ENCODE measurements at places on chromosomes 3 and 15.

DNA sequence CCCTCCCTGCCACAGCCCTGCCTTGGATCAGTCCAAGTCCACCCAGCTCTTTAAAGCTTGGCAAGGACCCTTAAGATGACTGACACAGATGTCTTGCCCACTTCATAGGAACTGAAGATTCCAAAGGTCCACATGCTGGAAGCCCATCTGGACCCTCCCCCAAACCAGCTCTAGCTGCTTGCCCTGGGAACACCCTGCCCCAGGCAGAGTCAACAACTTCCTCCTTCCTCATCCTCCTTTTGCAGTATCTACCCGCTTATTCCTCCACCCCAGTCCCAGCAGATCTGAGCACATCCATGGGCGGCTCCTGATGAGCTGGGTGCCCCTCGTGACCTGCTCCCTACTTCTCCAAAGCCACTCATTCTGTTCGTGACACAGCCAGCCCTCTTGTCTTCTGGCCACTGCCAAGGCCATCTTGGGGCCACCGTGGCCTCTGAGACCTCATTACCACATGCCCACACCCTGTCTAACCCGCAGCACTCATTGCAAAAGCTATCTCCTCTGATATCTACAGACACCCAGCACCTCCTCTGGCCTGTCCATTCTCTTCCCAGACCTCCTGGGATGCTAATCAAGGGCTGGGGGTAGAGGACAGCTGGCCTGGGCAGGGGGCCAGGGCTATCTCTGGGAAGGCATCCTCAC lies 2.0 kb upstream of the PFKFB4 start:
- DNase-seq = no peak

GRCh38 chr3:21393683-21394311 lies 357.2 kb downstream of the ZNF385D start:
- DNase-seq = no peak

GRCh38 chr3:172065527-172065926 lies 26.1 kb downstream of the FNDC3B start:
- peak; percentile 29 for DNase-seq

DNA sequence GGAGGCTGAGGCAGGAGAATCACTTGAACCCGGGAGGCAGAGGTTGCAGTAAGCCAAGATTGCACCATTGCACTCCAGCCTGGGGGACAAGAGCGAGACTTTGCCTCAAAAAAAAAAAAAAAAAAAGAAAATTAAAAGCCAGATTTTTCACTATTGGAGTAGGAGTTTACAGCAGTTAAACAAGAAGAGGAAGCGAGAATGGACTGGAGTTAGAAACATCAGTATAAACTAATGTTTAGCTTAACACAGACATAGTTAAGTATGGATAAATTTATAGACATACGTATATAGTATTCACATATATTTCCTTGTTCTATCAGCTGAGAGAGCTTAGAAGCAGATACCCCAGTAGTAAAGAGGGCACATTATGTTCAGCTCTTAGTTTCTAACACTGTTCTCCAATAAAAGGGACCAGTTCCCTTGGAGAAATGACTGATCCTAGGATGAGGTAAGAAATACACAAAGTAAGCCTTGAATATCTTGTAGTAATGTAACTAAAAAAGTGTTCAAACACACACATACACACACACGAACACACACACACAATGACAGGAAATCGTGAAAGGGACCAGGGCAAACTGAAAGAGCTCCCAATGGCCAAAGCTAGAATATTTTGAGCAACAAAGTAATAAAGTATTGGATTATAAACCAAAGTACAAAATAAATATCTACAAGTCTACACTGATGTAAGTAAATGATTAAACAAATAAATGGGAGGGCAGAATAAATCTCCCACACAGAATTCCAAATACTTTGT lies 25.1 kb downstream of the PIK3CB start:
- DNase-seq = no peak

GRCh38 chr3:149703466-149703865 lies 45.6 kb upstream of the WWTR1 start:
- no peak for DNase-seq

DNA sequence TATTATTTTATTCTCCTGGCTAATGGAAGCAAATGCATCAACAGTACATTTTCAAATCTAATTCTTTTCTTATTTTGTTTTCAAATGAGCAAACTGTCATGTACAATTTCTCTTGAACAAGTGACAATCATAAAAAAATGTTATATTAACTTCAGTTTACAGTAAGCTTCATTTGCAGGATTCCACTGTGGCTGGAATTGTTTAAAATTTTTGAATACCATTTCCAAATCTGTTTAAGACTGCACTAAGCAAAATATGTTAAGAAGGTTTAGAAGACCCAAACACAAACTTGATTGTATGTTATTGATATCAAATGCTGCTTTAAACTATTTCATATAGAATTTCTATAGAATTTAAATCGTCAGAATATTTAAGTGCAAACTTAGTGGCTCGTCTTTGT lies 92.8 kb downstream of the ZNF280D start:
- DNase-seq = no peak

- DNase-seq = no peak
These were observed 229.9 kb upstream of the LRTM1 start for GRCh38 chr3:55157731-55158130.

DNA sequence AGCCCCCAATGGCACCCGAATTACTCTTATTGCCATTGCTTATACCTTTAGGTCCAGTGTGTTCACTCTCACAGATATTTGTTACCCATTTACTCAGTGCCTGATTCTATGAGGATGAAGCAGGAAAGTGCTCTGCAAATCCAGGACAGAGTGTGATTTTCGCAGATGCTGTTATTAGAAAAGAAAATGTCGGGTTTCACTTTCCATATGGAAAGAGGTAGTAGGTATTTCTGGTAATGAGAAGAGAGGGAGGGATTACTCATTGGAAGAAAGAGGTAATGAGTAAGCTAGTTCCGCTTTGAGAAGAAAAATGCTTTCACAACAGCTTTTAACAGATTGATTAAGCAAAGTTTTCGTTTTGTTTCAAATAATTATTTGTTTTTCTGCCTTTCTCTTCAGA lies 336.3 kb upstream of the CFAP20DC start:
- DNase-seq = no peak

- no peak for DNase-seq
These were observed 54.5 kb upstream of the C3orf80 start for GRCh38 chr3:160170409-160171370.

DNA sequence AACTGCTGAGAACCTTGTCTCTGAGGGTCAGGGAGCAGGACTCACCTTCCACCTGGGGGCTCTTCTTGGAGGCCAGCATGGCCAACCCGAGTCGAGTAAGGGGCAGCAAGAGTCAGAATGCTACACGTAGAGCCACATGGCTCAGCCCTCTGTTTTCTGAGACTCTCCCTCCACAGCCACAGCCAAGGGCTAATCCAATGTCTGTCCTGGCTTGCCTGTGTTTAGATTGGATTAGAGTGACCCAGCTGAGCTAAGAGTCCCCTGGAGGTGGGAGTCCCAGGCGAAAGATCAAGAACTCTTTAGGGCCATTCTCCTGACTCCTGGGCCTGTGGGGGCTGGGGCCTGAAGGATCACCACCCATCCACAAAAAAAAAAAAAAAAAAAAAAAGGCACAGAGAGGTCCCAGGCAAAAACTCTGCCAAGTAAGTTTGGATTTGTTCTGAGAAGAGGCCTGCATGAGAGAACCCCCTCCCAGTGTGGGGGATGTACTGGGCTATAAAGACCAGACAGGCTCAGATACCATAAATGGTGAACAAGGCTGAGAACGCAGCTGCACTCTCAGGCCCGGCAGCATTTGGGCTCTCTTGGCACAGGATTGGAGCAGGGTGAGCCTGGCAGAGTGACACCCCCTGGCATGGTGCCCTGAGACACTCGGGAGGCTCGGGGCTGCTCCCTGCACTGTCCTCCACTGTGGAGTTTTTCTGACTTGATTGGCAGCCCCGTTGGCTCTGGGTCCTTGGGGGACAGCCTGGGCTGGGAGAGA lies 88.0 kb upstream of the OSBPL11 start:
- DNase-seq = peak; percentile 2

DNA sequence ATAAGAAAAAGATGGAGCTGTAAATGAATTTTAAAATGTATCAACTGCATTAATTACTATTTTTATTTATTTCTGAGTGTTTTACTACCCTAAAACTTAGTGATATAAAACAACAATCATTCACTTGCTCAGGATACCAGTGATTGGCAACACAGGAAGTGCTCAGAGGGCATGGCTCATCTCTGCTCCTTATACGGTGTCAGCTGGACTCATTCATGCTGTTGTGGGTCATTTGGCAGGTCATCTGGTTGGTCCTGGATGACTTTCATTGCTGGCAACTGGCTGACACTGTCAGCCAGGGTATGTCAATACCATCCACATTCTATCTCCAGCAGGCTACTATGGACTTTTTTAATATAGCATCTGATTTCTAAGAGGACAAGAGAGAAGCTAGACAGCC lies 689.6 kb upstream of the NECTIN3 start:
- no peak for DNase-seq

- DNase-seq = no peak
These were observed 279.0 kb downstream of the LPP start for GRCh38 chr3:188432802-188433520.

DNA sequence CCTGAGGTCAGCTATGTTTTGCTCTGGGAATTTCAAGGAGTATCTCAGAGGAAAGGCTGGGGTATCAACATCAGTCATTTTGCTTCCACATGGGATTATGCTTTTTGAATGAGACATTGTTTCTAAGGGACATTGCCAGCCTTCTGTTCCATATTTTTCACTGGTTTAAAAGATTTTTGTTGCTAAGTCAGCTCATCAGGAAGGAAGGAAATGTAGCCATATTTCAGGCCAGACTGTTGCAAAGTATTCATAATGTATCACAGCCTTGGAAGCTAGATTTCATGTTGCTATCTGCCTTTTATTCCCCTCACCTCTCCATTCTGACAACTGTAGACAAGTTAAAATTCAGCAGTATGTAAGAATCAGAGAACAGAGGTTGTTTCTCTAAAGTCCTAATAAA lies 61.0 kb upstream of the CHRM5 start:
- no peak for DNase-seq

DNA sequence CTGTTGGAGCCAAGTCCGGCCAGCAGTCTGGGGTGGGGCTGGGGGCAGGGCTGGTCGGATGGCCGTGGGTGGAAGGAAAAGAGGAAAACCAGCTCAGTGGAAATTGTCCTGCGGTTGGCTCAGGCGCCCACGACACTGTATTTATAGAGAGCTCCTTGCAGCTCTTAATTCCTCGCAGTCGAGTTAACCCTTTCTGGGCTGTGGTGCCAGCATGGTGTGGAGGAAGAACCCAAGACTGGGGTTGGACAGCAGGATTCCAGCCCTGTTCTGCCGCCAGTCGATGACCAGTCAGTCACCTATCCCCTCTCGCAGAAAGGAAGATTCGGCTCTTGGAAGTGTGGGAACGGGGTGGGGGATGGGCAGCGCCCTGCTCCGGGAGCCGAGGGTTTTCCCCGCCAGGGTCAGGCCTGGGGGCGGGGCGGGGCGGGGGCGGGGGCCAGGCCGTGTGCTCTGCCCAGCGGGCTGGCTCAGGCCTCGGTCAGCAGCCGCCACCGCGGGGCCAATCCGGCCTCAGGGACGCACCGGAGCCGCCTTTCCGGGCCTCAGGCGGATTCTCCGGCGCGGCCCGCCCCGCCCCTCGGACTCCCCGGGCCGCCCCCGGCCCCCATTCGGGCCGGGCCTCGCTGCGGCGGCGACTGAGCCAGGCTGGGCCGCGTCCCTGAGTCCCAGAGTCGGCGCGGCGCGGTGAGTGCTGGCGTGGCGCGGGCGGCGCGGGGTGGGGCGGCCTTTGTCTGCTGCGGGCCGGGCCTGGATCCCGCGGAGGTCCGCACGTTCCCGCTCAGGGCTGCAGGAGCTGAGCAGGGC lies at the start of gene CD276:
TSS of gene CD276 (plus strand) at position 607 of the 804 bp plus-strand sequence. CDS start 15,257 bp downstream, outside the sequence.
- peak; percentile 70 for DNase-seq

DNA sequence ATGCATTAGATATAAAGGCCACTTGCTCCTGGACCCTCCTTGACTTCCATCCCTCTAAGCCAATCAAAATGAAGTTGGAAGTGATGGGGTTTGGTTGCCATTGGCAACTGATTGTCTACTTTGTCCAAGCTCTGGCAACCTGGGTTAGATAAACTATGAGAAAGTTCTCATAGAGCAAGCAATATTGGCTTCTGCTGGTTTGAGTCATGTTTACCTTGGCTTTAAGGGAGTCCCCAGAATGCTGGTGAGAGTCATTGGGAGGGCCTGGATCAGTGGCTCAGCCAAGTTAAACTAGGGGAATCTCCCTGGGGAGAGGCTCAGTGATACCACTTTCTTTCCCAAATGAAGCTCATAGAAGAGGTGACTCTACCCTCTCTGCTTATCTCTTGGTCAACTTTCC lies 176.3 kb upstream of the ROPN1 start:
- DNase-seq = no peak

GRCh38 chr3:123642182-123642956 lies 57.5 kb upstream of the HACD2 start:
- DNase-seq = peak; percentile 73

- DNase-seq = peak; percentile 19
These were observed 40.8 kb downstream of the CHST14 start for GRCh38 chr15:40511472-40512133.

GRCh38 chr3:24101676-24102168 lies 156.6 kb downstream of the NR1D2 start:
- no peak for DNase-seq

DNA sequence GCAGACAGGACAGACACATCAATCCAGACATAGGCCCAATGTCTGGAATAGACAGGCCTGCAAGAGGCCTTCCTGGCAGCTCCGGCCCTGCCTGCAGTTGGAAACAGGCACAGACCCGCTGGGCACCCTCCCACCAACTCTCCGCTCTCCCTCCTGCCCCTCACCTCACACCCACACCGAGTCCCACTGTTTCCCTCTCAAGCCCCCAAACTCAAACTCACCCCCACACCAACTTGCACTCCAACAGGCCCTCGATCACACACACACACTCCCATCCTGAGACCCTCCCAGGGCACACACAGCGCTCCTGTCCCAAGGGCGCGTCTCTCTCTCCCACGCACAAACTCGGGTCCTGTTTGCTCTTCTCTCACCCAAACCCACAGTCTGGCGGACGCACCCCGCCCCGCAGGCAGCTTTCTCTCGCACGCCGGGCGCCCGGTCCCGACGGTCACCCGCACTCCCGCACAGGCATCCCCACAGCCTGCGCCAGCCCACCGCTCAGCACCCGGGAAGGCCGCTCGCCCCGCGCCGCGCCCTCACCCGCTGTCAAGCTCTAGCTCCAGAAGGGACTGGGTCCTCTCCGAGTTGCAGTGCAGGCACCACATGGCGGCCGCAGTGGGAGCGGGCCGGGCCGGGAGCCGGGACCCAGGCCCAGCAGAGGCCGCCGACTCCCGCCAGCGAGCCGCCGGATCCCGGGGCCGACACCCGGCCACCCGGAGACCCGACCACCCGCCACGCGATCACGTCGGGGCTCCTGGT lies 106.2 kb downstream of the IQSEC1 start:
- DNase-seq = no peak

DNA sequence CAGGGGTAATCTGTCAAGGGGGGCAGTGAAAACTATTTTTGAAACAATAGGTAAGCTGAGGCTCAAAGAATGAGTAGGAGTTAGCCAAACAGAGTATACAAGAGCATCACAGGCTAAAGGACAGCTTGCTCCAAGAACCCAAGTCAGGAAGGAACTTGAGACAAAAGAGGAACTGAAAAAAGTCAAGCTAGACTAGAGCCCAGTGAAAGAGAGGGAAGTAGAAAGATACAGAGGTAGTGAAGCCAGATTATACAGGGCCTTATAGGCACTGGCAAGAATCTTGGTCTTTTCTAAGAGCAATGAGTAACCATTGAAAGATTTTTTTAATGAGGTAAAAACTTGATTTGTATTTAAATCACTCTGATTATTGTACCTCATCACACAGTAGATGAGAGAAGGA lies 69.9 kb downstream of the FILIP1L start:
- DNase-seq = no peak

- no peak for DNase-seq
These were observed 81.7 kb upstream of the UMPS start for GRCh38 chr3:124648551-124648950.
